ENCODE measurements at places on chromosomes 6 and 20.

DNA sequence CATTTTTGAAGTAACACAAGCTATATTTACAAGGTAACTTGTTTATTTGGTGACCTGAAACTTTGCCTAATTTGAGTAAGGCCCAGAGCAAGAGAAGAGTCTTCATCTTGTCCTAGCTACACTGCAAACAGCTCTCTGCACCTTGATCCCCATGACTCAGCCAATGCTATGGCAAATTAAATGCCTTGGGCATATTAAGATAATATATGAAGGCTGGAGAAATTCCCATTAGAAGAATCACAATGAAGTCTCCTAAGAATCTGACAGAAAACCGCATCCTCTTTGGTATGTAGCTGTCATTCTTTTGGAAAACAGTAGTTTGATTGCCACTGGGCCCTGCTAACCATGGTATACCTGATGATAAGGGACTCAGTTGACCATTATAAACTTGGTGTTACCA is 204.5 kb downstream of the UBE3D start:
- no peak for DNase-seq

DNA sequence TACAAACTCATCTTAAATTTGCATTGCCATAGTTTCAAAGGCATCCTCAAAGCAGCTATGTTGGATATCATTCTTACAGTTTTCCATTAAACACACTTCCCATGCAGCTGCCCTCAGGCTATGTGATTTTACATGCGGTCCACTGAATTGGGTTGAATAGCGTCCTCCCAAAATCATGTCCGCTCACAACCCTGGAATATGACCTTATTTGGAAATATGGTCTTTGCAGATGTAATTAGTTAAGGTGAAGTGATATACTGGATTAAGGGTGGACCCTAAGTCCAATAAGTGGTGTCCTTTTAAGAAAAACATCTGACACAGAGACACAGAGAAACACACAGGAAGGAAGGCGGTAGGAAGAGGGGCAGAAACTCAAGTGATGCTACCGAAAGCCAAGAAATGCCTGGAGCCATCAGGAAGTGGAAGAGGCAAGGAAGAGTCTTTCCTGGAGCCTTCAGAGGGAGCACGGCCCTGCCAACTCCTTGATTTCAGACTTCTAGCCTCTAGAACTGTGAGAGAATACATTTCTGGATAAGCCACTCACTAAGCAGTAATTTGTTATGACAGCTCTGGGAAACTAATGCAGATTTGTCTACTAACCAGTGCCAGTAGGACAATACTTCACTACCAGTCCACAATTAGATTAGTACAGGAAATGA is 42.7 kb upstream of the NHSL1 start:
- DNase-seq, result no peak

DNA sequence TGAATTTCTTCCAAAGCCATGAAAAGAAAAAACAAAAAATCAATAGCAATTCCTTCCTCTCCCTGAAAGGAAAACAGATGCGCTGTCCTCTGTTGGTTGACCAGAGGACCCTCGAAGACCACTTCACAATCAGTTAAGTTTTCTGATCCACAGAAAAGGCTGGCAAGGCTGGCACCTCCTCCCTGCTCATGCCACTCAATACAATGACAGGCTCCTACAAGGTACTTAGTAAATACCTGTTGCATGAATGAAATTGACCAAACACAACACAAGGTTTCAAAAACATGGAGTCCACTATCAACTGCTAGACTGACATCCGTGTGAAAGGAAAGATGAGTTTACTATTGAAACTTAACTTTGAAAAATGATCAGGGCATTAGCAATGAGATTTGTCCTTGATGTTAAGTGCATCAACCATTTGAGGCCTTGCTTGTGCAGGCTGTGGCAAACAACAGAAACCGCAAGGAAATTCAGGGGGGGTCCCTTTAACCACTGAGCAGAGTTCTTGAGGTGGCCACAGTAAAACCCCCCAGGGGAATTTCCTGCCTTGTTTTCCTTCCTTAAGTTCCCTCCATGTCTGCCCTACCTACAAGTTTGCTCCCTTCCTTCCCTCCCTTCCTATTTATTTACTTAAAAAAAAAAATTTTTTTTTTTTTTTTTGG is 27.9 kb upstream of the RTF2 start:
- DNase-seq, result no peak

GRCh38 chr6:6711832-6712448 is 123.4 kb downstream of the LY86 start:
- no peak for DNase-seq

DNA sequence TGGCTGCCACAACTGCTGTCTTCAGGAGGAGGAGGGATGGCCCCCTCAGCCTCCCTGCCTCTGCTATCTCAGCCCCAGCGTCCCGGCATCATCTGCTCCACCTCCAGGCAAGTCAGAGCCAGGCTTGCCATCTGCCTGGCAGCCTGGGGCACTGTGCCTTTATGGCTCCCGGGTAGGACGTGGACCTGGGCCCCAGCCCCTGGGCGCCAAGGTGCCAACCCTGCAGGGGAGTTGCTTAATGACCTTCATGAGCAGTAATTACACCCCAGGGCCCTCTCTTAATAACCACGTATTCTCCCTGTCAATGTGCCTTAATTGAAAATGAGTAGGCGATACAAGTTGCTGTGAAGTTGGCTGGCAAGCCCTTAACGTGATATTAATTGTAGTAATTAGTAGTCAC is 122.1 kb upstream of the MLN start:
- DNase-seq, result no peak

- no peak for DNase-seq
These were observed 53.5 kb upstream of the UNC93A start for GRCh38 chr6:167237438-167238145.

GRCh38 chr6:88443554-88443953 is 277.4 kb upstream of the CNR1 start:
- no peak for DNase-seq

GRCh38 chr20:57966620-57967019 is 256.8 kb upstream of the PMEPA1 start:
- DNase-seq, result no peak

Measured in amniotic stem cell (primary cell).